Right ventricle myocardium superior (tissue), 1 donor: ENCODE measurements at places on chromosomes 13 and 19.

DNA sequence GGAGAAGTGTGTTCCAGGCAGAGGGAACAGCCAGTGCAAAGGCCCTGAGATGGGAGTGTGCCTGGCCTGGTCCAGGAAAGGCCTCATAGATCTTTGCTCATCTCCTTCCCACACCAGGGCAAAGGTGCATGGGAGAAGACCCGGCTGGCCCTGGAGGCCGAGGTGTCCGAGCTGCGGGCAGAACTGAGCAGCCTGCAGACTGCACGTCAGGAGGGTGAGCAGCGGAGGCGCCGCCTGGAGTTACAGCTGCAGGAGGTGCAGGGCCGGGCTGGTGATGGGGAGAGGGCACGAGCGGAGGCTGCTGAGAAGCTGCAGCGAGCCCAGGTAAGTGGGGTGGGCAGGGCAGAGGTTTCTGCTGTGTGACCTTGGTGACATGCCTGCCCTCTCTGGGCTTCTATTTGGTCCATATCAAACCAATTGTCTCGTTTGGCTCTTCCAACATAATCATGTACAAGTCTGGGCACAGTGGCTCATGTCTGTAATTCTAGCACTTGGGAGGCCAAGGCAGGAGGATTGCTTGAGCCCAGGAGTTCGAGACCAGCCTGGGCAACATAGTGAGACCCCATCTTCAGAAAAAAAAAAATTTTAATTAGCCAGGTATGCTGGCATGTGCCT, 51.1 kb downstream of the KCNC3 start:
- no peak for DNase-seq

- no peak for DNase-seq
Measured at GRCh38 chr13:108830916-108831315, 201.5 kb downstream of the MYO16 start.

DNA sequence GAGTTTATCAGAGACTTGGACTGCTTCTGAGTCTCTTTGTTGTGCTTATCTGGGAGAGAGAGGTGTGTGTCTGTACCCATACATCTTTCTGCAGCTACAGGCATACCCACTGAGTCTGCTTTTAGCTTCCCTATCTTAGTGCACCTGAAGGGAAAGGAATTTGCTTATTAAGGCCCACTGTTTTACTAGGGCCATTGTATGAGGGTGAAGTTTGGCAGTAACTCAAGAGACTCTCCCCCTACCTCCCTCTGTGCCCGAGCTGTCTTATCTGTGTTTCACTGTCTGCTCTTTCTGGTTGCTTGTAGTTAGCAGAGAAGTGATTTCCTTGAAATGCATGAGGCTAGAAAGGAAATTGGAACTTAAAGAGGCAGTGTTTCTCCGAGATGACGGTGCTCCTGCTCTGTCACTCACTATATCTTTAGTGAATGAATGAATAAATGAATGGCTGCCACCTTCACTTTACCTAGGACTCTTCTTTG, 678 bp upstream of the CD33 start:
- DNase-seq, result no peak

DNA sequence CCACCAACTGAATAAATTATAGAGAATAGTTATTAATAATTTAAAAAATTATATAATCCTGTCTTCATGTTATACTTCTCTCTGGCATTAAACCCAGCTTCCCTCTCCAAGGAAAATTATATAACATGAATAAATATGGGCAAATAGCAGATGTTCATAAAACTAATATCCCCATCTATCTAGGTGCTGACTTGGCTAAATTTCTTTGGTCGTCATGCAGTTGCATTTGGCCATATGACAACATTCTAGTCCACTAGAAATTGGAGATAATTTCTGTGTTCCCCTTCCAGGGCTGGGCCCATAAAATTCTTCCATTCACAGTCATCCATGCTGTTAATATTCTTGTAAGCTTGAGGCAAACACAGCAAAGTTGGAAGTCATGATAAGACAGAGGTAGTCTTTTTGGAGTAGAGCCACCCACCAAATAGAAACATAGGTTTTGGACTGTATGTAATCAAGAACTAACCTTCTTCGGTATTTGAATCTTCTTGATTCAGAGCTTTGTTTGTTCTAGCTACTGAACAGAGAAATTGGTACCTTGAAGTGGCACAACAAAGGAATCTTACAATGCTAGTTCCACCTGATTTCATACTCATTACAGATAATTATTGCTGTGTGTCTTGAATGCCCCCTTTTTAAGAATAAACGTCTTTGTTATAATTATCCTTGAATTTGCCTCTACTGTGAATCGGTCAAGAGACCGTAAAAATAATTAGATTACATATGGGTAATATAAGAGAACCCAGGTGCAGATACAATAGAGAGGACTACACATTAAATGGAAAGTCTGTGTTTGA, 678.5 kb upstream of the PCDH20 start:
- DNase-seq, result no peak

- DNase-seq, result no peak
Measured at GRCh38 chr19:14146789-14147216, 10.4 kb upstream of the ASF1B start.

- no peak for DNase-seq
Measured at GRCh38 chr13:102235689-102236088, 166.2 kb downstream of the FGF14 start.

GRCh38 chr19:56912401-56913112, 72.0 kb upstream of the PEG3 start:
- no peak for DNase-seq

DNA sequence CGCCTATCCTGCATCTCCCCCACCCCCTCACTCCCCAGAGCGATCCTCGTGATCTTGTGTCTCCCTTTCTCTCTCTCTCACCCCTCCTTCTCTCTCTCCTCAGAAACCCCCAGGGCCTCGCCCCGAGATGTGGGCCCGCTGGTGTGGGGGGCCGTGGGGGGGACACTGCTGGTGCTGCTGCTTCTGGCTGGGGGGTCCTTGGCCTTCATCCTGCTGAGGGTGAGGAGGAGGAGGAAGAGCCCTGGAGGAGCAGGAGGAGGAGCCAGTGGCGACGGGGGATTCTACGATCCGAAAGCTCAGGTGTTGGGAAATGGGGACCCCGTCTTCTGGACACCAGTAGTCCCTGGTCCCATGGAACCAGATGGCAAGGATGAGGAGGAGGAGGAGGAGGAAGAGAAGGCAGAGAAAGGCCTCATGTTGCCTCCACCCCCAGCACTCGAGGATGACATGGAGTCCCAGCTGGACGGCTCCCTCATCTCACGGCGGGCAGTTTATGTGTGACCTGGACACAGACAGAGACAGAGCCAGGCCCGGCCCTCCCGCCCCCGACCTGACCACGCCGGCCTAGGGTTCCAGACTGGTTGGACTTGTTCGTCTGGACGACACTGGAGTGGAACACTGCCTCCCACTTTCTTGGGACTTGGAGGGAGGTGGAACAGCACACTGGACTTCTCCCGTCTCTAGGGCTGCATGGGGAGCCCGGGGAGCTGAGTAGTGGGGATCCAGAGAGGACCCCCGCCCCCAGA, 12.8 kb upstream of the TOMM40 start:
- no peak for DNase-seq

DNA sequence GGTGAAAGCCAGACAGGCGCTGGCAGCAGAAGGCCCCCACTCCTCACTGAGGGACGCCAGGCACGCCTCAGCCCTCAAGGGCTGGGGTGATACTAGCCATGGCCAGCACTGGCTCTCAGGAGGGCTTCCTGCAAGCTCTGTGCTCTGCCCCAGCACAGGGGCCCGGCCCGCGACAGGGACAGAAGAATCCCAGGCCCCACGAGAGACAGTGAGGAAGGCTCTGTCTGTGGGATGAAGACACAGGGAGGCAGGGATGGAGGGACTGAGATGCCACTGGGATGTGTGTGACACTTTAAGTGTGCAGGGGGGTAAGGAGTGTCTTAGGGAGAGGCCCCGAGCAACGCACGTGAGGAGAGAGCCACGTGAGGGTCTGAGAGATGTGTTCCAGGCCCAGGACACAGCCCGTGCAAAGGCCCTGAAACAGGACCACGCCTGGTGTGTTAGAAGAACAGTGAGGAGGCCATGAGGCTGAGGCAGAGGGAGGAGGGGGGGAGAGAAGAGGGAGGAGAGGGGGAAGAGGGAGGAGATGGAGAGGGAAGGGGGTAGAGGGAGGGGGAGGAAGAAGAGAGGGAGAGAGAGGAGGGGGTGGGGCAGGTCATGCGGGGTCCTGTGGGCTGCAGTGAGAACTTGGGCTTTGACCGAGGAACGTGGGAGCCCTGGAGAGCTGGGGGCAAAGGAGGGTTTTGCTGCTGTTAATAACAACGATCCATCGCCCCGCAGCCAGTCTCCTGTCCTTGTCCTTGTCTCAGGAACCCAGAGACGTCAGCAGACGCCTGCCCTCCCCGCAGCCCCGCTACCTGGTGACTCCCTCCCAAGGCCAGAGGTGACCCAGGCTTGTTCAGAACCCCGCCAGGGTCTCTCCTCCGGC, 7.2 kb downstream of the RPL36 start:
- DNase-seq, result no peak

DNA sequence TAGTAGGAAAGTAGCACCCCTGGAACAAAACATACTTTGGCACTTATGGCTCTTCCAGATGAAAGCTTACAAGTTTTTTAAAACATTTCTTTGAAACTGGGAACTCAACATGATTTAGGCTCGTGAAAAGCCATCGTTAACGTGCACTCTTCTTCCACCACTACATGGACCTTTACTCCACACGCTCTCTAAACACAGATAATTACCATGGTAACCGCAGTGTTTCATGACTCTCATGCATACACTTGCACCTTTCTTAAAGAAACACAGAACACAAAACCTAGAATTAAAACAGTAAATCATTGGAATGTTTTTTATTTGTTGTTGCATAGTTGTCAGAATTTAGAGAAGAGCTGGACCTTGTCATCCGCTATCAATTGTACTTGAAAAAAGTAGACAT, 154.3 kb downstream of the FGF9 start:
- DNase-seq, result no peak

GRCh38 chr13:24737042-24737441, 26.9 kb upstream of the RNF17 start:
- no peak for DNase-seq

DNA sequence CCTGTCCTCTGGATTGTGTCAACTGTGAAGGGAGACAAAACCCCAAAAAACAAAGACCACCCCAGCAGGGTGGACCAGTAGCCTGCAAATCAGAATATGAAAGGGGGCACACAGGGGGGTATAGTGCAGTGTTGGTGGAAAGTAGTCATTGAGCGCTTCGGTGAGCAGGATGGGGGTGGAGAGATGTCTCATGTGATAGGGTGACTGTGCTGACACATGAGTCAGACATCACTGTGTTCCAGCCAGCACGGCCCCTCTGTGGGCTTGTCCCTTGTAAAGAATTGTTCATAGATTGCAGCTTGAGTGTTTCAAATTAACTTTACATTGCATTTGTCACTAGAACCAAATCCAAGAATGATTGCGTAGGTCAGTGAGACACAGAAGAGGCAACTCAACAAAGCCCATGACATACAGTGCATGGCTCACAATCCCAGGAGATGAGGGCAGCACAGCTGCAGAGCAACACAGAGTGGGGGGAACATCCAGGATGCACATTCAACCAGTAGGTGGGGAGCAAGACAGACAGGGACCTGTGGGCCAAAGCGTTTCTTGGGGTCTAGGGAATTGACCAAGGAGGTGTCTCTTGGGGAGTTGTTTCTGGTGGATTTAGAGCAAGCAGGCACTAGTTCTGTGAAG, 7.5 kb downstream of the ZNF440 start:
- DNase-seq, result no peak

DNA sequence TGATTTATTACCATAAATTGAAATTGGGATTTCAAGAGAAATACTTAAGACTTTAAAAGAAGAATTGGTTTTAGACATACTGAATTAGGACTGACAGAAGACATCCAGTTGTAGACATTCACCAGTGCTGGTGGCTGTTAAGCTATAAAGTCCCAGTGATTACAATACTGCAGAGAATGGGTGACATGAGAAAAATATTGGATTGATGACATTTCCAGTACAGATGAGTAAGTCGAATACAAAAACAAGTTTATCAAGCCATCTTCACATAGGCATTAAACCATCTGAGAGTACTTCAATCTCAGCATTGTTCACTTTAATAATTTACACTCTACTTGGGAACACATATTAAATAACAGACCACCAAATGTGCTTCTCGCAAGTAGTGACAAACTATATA, 66.8 kb downstream of the TBC1D4 start:
- DNase-seq, result no peak

- DNase-seq, result no peak
Measured at GRCh38 chr19:42226886-42227285, 6.8 kb downstream of the ZNF526 start.

DNA sequence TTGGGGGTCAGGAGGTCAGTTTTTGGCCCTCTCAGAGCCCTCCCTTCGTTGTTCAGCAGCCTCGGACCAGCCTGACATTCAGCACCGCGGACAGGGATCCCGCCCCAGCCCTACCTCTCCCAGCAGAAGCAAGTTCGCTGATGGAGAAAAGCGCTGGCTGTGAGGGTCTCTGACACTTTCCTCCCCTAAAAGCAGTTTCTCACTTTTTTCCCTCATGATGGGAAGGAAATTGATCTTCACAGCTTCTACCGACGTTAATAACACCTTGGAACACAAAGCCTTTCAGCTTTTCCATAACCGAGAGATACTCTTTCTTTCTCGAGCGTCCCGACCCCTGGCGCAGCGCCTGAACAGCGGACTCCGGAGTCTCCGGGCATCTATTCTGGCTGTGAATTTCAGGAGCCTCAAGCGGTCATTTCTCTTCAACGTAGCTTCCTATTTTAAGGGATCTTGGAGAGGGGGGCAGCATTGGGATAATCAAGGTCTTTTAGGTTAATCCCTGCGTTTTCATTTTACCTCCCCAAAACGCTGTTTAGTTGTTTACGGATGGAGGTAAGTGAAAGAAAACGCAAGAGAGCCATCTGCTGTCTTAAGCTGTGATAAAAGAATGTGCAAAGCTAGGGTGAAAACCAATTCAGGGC, 467.2 kb downstream of the ITGBL1 start:
- DNase-seq, result peak; percentile 44

DNA sequence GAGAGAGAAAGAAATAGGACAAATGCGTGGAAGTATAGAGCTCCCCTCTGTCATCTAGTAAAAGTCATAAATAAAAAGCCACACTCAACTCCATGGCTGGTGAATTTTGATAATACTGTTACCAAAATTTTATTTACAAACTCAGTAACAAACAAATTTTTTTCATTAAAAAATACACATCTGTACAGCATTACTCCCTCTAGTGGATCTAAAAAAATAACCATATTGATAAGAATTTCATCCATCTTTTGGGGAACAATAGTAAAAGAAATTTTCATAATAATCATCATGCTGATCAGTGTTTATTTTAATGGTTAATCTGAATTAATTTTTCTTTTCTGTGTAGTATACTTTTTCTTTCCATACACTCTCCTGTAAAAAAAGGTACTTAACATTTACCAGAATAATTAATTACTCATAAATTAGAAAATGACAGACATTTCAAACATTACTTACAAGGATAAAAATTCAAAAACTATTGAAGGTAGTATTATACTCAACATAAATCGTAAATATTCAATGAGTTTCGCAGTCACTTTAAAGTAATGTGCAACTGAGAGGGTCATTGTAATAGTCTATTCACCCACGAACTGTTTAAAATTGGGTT, 173.5 kb upstream of the LSM14A start:
- no peak for DNase-seq

- no peak for DNase-seq
Measured at GRCh38 chr13:48297131-48297786, 6.3 kb upstream of the RB1 start.
